ENCODE measurements at places on chromosomes 3 and 15.
A peak's percentile ranks its signal among the peaks of the same experiment; 100 is the strongest.

- no peak for DNase-seq
These were observed 102.6 kb downstream of the SNRK start for GRCh38 chr3:43388915-43389314.

- no peak for DNase-seq
These were observed 4.9 kb downstream of the RHOA start for GRCh38 chr3:49406571-49407565.

- no peak for DNase-seq
These were observed 38.1 kb upstream of the IQSEC1 start for GRCh38 chr3:13111173-13111872.

DNA sequence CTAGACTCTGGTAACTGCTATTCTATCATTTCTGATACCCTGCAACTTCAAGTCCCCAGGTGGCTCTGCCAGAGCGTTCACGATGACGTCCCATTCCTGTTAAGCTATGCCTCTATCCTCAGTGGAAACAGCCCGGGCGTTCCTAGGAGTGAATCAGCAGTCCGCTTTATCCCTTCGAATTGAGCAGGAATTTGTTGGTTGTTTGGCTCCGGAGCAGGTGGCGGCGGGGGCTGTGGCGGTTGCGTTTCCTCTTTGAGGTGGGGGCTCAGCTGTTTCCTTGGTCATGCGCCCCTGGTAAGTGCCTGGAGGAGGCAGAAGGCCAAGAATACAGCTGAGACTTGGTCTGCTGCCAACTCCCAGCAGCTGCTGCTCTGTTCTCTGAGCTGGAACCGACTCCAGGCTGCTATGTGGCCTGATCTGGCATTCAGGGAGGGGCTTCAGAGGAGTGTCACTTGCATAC lies 25.2 kb downstream of the ARPP21 start:
- no peak for DNase-seq

- no peak for DNase-seq
These were observed 366.8 kb downstream of the ZIC1 start for GRCh38 chr3:147775816-147776530.

DNA sequence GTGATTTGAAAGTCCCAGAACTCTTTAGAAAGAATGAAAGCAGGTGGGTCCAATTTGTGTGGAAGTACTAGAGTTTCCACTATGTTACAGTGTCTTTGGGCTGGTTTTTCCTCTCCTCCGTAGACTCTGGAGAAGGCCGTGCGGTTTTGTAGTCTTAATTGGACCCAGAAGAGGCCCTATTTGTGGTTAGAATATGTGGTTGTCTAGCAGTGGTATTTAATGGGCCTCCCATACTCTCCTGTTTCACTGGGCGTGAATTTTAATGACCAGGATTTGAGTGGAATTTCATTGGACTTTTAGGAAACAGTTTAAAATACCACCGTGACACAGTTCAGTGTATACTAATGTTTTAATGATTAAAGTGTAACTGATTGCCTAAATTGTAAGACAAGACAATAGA lies 182.3 kb downstream of the BBX start:
- DNase-seq, result no peak

GRCh38 chr3:135047061-135047460 lies 252.0 kb downstream of the EPHB1 start:
- DNase-seq, result no peak

GRCh38 chr3:140920029-140920428 lies 21.6 kb upstream of the SLC25A36 start:
- no peak for DNase-seq

- no peak for DNase-seq
These were observed 207.2 kb downstream of the EPHA3 start for GRCh38 chr3:89314454-89315098.

- DNase-seq, result no peak
These were observed 41.6 kb downstream of the PARP15 start for GRCh38 chr3:122619040-122619439.

DNA sequence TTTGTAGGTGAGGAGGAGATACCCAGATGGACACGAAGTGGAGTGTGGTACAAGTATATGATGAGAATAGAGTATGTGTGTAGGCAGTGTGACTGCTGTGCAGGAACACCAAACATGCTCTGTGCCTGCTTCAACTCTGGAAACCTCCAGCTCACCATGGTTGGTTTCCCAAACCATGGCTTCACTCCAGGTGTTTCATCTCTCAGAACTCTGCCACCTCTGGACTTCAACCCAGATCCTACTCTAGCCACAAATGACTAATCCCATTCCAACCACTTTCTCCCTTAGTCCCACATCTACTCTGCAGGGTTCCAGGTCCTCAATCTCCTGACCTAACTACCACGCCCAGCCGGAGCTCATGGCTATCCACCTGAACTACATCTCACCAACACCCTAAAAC lies 102.1 kb downstream of the RYK start:
- no peak for DNase-seq

DNA sequence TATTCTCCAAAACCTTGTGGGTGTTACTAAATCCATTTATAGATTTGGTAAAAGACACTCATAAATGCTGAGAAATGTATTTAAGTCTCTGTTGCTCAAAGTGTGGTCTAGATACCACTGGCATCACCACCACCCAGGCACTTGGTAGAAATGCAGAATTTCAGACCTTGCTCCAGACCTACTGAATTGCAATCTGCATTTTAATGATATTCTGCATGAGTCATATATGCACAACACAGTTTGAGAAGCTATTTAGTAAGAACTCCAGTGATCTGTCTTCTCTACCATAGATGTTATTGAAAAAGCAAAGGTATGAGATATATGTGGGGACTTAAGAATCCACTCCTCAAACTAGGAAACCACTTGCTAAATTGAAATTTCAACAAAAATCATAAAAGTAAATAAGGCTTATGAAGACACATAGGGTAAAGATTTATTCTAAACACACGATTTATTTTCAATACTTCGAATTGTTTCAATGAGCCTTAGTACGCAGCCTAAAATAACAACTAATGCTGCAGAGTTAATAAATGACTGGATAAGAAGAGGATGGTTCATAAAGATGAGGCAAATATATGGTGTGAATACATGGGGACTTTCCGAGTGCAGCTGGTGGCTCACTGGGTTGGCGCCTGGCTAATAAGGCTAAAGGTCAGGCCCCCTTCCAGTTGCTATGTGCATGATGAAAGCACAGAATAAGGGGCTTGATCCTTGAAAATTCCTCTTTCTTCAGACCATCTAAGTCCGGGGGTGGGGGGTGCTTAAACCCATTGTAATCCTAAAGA lies 813.3 kb downstream of the NR2F2 start:
- no peak for DNase-seq

- DNase-seq, result no peak
These were observed 710.3 kb downstream of the PDCD6IP start for GRCh38 chr3:34508732-34509131.

GRCh38 chr3:8529738-8530525 lies 28.3 kb downstream of the LMCD1 start:
- no peak for DNase-seq

DNA sequence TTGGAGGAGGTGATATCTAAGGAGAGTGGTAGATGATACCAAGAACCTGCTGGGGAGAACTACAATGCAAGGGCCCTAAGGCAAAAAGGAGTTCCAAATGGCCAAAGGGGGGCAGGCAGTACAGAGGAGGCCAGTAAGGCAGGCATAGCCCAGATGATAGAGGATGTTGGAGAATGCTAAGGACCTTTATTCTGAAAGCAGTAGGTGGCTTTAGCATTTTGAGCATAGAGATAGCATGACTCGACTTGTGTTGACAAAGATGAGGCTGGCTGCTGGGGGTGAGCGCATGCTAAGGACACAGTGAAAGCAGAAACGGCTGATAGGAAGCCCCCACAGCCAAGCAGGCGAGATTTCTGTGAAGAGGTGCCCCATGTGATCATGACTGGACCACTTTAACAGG lies 419.3 kb downstream of the ERC2 start:
- DNase-seq, result no peak

GRCh38 chr15:40921949-40922607 lies 7.1 kb upstream of the DLL4 start:
- DNase-seq, result no peak

DNA sequence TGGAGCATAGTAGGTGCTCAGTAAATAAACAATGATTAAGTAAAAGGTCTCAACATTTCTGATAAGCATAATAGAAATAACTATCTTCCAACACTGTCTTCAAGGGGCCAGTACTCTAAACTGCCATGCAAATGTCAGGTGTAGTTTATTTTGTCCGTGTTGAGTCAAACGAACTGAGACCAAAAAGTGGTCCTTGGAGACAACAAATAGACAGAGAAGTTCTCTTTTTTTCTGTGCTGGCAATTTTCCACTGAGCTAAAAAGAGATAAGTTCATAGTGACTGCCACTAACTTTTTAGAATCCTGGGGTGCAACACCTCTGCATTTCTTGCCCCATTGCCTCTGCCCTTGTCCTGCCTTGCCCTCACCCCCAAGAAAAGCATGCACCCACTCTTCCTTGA lies 14.7 kb upstream of the MBNL1 start:
- DNase-seq, result no peak

DNA sequence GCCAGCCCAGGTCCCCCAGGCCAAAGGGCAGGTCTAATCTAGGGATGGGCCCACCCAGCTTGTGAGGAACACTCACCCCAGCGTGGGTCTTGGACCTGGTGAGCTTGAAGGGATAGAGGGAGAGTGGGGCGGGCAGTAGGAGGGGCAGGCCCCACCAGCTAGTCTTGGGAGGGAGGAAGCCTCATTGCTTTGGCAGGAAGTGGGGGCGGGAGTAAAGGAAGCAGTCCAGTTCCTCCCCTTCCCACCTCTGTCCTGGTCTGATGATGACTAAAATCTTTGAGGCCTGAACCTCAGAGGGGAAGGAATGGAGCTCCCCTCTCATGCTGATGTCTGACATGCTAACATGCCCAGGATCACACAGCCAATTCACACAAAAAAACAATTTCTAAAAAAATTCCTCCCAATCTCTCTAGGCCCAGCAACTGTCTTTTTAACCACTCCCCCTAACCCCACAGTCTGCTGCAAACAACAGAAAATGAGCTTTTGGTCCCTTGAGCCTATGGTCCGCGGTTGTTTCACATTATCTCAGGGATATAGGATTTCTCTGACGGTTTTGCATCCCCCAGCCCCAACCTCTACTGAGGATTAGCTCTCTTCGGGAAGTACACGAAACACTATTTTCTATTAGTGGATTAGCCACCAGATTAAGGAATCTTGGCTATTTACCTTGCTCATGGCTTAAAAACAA lies 30.7 kb upstream of the DUSP7 start:
- DNase-seq, result no peak

DNA sequence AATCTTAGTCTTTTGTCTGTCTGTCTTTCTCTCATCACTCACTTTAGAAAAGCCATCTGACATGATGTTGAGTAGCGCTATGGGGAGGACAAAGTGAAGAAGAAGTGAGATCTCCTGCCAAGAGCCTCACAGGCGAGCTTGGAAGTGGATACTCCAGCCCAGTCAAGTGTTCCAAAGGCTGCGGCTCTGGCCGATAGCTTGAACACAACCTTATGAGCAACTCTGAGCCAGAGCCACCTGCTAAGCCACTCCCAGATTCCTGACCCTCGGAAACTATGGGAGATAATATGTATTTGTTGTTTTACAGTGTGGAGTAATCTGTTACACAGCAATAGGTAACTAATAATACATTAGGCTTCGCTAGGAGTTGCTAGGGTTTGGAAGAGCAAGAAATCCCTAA lies 76.2 kb downstream of the MB21D2 start:
- no peak for DNase-seq

GRCh38 chr3:115325539-115325938 lies 178.5 kb upstream of the ZBTB20 start:
- DNase-seq, result peak; percentile 44

- DNase-seq, result no peak
These were observed 877.8 kb downstream of the TUSC7 start for GRCh38 chr3:117587416-117587815.

DNA sequence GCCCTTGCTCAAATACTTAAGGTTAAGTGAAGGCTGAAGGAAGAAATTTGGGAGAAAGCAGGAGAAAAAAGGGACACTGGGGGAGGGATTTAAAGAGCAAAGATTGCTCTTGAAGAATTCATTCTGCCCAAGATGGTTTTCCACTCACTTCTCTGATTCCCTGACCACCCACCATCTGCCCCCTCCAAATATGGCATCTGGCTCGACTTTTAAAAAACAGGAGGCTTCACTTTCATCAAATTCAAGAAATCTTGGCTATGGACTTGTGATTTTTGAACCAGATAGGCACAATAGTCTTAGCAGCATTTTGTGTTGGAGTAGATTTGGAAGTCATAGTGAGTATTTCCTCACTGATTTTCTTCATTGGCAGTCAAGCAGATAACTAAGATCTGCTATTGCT lies 574.4 kb upstream of the SUCLG2 start:
- no peak for DNase-seq

DNA sequence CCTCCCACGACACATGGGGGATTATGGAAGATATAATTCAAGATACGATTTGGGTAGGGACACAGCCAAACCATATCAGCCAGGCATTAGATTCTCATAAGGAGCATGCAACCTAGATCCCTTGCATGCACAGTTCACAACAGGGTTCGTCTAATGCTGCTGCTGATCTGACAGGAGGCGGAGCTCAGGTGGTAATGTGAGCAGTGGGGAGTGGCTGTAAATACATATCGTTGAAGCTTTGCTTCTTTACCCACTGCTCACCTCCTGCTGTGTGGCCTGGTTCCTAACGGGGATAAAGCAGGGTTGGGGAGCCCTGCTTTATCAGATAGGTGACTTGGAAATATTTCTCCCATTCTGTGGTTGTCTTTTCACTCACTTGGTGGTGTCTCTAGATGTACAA lies 14.8 kb downstream of the DOCK3 start:
- DNase-seq, result no peak

DNA sequence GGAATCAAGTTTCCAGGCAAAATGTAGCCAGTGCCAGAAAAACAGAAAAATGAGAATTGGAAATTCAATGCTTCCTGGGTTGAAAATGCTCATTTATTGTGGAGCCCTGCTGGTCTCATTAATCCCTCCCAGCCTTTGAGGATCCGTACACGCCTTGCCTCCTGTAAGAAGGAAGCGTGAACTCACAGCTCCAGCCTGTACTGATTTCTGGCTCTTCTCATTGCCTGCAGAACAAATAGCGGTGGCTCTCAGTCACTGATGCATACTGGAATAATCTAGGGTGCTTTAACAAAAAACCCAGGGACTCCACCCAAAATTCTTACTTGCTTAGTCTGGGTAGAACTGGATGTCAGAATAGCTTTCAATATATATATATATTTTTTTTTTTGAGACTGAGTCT lies 29.3 kb upstream of the SLC24A5 start:
- DNase-seq, result no peak
